Hepatocyte (in vitro differentiated cells): ENCODE measurements at places on chromosomes 3 and 15.
A peak's percentile ranks its signal among the peaks of the same experiment; 100 is the strongest.

DNA sequence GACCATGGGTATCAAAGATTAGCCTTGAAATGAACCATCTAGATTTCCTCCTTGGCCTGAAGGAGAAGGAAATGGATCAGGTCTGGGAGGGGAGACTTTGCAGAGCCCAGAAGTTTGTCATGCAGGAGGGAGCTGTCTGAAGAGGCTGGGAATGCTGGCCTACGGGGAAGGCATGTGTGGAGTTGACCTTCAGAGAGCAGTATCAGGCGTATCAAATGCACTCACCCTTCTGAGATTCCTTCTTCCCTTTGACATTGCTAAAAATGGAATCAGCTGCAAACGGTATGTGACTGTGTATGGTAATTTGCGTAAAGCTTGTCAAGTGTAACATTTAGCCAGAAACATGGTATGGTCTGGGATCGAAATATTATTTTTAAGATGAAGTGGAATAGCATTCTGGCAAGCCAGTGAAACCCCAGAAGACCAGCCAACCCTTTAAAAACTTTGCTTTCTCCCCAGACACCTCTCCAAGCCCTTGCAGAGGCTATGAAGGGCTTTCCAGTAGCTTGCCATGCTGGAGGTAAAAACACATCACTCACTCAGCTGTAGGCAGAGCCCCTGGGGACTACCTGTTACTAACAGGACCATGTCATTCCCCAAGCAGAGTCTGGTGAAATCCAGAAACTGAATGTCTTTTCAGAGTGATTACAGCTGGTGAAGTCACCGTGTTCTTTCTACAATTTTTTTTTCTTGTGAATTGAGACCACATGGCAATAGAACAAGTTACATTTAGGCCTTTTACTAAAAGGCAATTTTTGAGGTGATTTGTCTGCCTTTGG, 174.7 kb upstream of the SLC24A5 start:
- H3K4me1 ChIP-seq: no peaks in the 10 kb centered on the region
- no peaks in the 10 kb centered on the region for H3K27me3 ChIP-seq
- DNase-seq: no peak
- no peaks in the 10 kb centered on the region for H3K36me3 ChIP-seq
- no peak overlapping the region for H3K4me3 ChIP-seq

GRCh38 chr3:157182879-157183278, 22.9 kb upstream of the CCNL1 start:
- H3K4me1 ChIP-seq: no peaks in the 10 kb centered on the region
- no peaks in the 10 kb centered on the region for H3K36me3 ChIP-seq
- no peak overlapping the region for H3K4me3 ChIP-seq
- no peak for DNase-seq
- no peaks in the 10 kb centered on the region for H3K27me3 ChIP-seq

GRCh38 chr15:43249699-43250203, 17.0 kb downstream of the TGM5 start:
- H3K4me3 ChIP-seq: no peak overlapping the region
- no peak overlapping the region for H3K27ac ChIP-seq
- no peak for DNase-seq

- H3K27ac ChIP-seq: no peak overlapping the region
- no peak for DNase-seq
- H3K4me1 ChIP-seq: no peaks in the 10 kb centered on the region
- no peaks in the 10 kb centered on the region for H3K27me3 ChIP-seq
- no peaks in the 10 kb centered on the region for H3K36me3 ChIP-seq
- H3K4me3 ChIP-seq: no peak overlapping the region
These were observed 39.3 kb upstream of the INSYN1 start for GRCh38 chr15:73792415-73792814.

DNA sequence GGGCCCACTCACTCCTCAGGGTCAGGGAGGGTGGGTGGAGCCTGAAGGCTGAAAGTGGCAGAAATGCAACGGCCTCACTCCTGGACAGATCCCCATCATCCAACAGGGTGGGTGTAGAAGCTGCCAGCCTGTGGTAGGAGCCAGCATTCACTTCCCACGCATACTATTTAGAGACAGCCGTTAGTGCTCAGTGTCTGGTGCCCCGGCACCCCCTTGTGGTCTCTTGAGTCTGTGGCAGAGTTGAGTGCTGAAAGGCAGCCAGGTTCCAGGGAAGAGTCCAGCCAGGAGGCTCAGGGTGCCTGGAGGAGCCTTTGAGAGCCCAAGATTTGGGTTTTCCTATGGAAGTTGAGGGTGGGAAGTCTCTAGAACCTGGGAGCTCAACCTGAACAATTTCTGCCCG, 2.1 kb upstream of the GNAT1 start:
- no peak overlapping the region for H3K4me3 ChIP-seq
- H3K27me3 ChIP-seq: peaks cover 3% of the 10 kb centered on the region
- no peak overlapping the region for H3K27ac ChIP-seq
- DNase-seq: peak; percentile 91
- H3K36me3 ChIP-seq: no peaks in the 10 kb centered on the region
- no peaks in the 10 kb centered on the region for H3K4me1 ChIP-seq
